ELR (cell line): ENCODE measurements at places on chromosomes 5 and 9.

DNA sequence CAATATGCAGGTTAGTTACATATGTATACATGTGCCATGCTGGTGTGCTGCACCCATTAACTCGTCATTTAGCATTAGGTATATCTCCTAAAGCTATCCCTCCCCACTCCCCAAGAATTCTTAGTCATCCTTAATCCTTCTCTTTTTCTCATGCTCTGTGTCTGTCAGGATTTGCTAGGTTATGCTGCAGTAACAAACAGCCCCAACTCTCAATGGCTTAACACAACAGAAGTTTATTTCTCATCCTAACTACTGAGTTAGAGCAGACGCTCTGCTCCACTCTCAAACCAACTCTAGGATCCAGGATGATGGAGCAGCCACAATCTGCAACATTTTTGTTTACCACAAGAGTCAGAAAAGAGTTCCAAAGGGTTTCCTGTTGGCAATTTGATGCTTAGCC lies 28.2 kb upstream of the FAM169A start:
- DNase-seq: no peak

GRCh38 chr9:123238365-123238764 lies 30.0 kb downstream of the STRBP start:
- DNase-seq: peak; percentile 8

GRCh38 chr5:135564331-135564730 lies 14.5 kb downstream of the CXCL14 start:
- no peak for DNase-seq

DNA sequence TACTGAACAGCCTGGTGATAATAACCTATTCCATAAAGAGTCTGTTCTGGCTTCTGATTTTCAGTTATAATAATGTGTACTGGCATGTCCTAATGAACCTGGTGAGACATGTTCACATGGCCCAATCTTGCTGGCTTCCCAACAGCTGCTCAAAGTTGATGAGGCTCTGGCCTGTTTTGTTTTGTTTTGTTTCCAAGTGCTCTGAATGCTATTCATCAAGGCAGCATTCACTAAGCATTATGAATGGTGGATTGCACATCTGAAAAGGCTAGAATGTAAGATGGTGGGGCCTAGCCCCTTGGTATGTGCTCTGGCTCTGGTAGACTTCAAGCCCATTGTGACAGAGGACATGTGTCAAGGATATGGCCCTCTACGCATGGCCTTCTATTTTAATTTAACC lies 388.5 kb downstream of the PSAT1 start:
- DNase-seq: no peak

GRCh38 chr5:87372705-87373104 lies 40.0 kb downstream of the CCNH start:
- no peak for DNase-seq
